Stimulated activated CD4-positive, alpha-beta T cell treated with anti-CD3 and anti-CD28 coated beads, Interleukin-1b, Interleukin-23, amount 100 ng/mL, for 1 hour (primary cell): ENCODE measurements at places on chromosomes 2 and 18.

GRCh38 chr18:35804377-35804776 lies 168.1 kb upstream of the RMP24 start:
- DNase-seq, result no peak

DNA sequence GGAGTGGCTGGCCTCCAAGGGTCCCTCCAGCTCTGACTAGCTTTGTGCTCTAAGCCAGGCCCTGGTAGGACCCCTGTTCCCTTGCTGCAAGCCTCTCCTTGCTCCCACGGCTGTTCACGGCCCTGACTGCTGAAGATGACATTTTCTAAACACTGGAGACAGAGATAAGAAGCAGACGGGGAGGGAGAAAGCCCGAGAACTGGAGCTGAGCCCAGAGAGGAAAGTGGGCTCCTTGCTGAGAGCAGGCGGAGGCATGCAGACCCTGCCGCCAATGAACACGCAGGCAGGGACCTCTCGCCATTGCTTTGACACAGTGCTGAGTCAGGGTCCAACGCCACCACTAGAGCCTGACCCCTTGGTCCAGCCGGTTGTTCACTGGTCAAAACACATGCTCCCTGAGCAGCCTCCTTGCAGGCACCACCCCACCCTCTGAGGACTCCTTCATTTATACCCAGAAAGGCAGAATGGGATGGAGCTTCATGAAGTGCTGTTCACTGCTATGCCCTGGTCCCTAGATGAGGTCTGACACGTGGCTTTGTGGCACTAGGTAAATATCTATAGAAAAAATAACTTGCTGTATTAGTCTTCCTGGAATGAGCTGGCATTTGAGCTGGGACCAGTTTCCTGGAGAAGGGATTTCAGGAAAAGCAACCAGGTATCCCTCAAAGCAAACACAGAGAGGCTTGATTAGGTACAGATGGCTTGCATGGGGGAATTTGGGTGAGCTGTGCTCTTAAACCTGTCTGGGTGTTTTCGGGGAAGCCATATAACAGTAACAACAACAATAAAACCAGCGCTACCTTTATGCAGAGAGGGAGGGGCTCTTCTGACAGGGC lies 65.7 kb downstream of the MCFD2 start:
- DNase-seq, result no peak

GRCh38 chr2:149307014-149307413 lies 23.4 kb upstream of the LYPD6 start:
- DNase-seq, result no peak

DNA sequence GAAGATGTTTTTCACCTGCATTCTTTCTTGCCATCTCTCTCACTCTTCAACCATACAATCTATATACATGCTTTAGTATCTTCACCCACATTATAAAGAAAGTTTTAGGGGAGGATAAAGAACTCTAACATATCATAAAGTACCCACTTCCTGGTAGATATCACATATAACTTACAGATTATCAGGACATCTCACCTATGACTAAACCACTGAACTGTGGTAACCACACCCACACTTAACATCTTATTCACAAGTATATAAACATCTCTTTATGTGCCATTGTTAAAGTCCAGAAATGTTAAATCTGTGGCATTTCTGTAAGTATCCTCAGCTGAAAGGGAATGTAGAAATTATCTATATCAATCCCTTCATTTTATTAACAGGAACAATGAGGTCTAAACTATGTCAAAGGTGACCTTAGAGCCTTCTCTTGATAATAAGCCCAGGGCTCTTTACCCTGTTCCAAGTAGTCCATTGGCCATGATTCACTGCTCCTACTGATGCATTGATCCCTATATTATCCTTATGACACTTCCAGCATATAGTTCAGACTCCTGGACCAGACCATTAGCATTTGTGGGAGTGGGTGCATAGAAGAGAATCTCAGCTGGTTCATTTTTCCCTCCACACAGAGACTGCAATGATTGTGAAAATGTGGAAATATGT lies 182.4 kb downstream of the SUCLG1 start:
- DNase-seq, result no peak

DNA sequence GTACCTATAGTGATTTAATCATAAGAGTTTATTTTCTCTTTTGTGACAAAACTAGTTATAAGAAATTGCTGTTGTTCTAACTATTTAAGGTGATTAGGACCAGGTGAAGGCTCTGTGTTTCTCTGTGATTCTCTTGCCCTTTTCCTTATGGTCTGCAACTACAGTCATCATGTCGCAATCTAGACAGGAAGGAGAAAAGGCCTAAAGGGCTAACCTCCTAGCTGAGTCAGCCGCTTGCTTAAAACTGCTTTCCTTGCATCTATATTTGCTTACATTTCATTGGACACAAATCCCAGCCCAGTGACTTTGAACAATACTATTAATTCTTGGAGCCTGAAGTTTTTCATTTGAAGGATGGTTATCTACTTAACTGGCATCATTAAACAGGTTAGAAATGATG lies 93.1 kb downstream of the PIK3C3 start:
- no peak for DNase-seq

DNA sequence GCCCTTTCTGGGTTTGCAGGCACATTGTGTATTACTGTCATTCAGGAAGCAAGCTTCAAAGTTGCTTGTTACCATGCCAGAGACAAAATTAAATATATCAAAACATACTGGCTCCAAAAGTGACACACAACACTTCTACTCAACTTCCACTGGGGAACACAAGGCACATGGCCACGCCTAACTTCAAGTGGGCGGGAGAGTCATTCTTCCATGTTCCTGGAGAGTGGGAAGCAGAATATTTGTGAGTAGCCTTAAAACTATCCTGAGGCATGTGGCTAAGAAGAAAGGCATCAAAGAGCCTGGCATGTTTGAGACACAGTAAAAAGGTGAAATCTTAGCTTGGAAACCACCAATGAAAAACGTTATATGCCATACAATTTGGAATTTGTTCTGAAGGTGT lies 90.5 kb upstream of the TACR1 start:
- DNase-seq, result no peak

GRCh38 chr18:56598422-56598821 lies 40.0 kb downstream of the TXNL1 start:
- DNase-seq, result no peak

DNA sequence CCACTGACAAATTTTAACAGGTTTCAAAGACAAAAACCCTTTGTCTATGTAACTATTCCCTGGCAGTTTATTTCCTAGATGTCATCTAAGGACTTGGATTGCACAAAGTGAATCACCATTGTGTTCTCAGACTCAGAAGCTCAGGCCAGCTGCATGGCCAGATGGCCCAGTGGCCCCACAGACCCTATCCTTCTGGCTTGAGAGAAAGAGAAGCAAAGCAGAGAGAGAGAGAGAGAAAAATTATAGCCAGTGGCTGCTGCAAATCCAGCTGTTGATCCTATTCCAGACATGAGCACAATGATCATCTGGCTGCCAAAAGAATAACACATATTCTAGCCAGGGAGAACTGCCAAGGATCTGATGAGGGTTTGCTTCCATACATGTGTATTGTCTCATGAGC lies 25.8 kb downstream of the CTLA4 start:
- no peak for DNase-seq

GRCh38 chr2:237128026-237128703 lies 42.5 kb downstream of the COPS8 start:
- peak; percentile 24 for DNase-seq

GRCh38 chr2:73071360-73072128 lies at the start of gene SFXN5:
TSS of gene SFXN5 (minus strand) at chr2:73071712. CDS start at chr2:73071705, 7 bp downstream.
- peak; percentile 96 for DNase-seq

- DNase-seq, result no peak
These were observed 27.1 kb upstream of the SULT1C3 start for GRCh38 chr2:108212671-108213070.

DNA sequence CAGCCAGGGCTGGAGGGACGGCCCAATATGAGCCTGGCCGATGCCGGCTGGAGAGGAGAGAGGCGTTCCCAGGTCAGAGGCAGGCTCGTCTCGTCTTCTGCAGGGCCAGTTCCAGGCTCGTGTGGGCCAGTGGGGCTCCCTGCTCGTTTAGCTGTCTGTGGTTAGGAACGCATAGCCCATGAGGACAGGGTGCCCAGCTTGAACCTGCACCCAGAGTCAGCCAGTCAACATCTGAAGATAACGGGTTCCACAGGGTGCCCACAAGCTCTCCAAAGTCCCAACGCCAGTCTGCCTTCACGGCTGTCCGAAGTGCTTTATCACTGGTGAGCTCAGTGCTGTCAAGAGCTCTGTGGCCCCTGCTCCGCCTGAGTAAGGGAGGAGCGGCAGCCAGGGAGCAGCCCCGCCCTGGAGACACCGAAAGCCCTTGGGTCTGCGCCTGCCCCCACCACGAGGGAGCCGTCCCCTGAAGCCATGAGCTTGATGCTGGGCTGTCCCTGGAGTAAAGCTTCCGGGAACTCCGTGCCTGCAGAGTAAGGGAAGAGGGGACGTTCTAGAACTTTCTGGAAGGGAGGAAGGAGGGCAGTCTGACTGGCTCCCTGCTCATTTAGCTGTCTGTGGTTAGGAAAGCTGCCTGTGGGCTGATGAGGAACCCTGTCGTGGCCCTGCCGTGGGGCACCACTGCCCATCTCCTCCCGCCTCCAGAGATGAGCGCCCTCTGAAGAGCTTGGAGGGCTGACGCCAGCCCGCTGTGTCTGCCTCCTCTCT lies 2.7 kb upstream of the HSBP1L1 start:
- DNase-seq, result no peak
